ENCODE measurements at places on chromosomes 13 and 19.

- no peak for DNase-seq
Measured at GRCh38 chr19:30085394-30085793, 143.4 kb downstream of the URI1 start.

- DNase-seq: no peak
Measured at GRCh38 chr13:71828564-71828963, 38.4 kb downstream of the DACH1 start.

GRCh38 chr13:23670793-23671192 is 100.6 kb downstream of the TNFRSF19 start:
- DNase-seq: no peak

GRCh38 chr19:11722414-11722813 is 16.3 kb downstream of the ZNF823 start:
- no peak for DNase-seq

DNA sequence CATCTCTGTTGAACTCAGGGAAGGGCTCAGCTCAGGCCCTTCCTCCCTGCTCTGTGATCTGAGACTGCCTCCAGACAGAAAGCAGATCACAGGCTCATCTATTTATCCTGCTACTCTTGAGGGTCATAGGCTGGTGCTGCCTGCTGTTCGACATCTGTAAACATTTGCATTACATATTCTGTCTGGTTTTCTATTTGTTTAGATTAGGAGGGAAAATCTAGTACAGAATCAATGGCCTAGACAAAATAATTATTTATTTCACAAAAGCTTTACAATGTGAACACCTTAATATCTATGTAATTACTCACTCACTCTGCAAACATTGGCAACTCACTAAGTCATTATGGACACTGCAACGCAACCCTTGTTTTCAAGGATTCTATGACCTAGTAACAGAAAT is 43.0 kb downstream of the CEP89 start:
- no peak for DNase-seq

DNA sequence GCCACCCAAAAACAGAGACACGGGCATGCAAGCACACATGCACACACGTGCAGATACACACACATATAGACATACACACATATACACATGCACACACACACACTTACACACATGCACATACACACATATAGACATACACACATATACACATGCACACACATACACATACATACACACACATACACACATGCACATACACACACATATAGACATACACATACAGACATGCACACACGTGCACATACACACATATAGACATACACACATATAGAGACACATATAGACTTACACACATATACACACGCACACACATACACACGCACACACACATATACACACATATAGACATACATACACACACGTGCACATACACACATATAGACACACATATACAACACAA is 92.1 kb downstream of the GADD45B start:
- no peak for DNase-seq

DNA sequence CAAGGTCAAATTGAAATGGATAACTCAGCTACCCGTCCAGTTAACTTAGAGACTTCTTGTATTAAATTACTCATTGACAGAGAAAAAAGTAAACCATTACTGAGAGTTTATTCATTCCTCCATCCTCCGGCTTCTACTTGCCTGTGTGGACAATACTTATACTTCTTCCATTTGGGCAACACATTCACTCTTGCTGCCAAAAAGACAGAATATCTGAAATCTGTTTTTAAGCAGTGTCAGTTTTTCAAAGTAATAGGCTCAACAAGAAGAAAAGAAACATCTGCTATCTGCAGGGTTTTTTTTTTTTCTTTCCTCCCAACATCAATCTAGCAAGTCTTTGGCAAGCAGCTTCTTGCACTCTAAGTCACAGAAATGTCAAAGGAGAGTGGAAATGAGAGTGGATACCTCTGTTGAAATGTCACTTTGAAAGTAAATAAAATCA is 1142.8 kb downstream of the PCDH9 start:
- no peak for DNase-seq

GRCh38 chr13:29270271-29270985 is 325.1 kb downstream of the SLC7A1 start:
- DNase-seq: peak; percentile 4

DNA sequence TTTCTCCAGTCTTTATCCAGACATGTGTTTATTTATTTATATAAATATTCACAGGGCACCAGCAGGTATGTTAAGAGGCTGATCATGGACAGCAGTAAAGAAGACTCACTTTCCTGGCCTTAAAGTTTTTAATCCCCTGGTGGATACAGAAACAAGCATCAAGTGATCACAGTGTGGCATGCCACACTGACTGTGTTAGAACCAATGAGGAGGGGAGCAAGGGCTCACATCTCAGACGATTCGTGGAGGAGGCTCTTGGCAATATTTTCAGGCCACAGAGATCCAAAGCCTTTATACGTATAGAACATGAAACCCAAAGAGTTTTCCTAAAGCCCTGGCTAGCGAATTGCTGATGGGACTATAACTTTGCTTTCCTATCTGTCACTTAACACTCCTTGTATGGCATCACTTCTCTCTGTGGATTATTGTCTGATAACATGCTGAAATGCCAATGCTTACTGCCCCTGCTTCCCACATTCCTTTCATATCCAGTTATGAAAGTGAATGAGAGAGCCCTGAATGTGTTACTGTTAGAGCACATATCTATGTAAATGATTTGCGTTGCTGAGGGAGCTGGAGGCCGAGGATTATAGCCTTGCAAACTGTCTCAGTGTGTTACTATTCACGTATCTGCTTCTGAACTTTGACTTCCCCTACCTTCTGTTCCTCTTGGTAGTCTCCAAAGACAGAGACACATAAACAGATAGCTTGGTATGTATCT is 37.6 kb downstream of the POLR1D start:
- no peak for DNase-seq

DNA sequence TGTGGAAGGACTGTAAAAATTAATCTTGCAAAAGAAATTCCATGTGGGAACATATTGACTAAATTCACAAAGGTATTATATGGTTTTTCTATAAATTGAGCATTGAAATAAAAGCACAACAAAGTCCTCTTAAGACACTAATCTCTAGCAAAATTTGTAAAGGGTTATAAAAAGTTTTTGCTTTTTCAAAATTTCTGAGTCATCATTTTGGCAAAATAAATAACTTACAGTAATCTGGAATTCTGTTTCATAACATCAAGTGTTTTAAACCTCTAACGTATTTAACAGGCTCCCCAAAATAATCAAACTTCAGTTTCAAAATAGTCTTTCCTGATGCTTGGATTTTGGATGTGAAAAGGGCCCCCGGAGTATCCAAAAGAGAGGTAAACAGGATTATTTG is 26.0 kb downstream of the MED4 start:
- no peak for DNase-seq

DNA sequence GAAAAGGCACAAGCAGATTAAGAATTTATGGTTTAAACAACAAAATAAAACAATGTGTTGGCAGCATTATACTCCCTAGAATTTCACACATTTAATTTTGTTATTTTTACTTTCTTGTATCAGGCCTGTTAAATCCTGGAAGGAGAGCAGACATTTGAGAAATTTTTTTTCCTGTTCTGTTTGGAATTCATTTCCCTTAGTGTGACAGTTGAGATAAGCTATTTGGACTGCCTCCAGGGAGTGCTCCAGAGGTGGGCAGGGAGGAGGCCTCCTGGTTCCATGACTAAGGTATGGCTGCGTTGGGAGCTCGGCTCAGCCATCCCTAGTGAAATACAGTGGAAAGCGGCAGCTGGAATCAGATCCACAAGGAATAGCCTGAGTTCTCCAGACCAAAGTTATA is 185.7 kb downstream of the KCNRG start:
- no peak for DNase-seq

DNA sequence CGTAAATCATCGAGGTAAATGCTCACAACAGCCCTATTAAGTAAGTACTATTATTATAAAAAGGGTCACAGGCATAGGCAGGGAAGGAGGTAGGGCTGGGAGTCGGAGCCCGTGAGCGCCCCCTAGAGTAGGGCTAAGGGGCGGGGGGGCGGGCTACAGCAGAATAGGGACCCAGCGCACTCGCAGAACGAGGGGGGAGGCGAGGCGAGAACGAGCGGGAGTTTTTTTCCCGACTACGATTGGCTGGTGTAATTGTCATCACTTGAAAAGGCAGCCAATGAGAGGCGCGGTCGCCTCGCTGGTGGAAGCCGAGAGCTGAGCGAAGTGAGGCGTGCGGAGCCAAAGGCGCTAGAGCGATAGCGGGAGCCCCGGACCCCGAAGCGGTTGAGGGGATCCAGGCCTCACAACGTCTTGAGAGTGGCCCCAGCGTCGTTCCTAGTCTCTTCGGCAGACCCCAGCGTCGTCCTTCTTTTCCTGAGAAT is 24.2 kb downstream of the KEAP1 start:
- peak; percentile 63 for DNase-seq

GRCh38 chr13:106467427-106468122 is 67.9 kb downstream of the EFNB2 start:
- DNase-seq: no peak

GRCh38 chr13:40774672-40775071 is 3.7 kb upstream of the MRPS31 start:
- no peak for DNase-seq

DNA sequence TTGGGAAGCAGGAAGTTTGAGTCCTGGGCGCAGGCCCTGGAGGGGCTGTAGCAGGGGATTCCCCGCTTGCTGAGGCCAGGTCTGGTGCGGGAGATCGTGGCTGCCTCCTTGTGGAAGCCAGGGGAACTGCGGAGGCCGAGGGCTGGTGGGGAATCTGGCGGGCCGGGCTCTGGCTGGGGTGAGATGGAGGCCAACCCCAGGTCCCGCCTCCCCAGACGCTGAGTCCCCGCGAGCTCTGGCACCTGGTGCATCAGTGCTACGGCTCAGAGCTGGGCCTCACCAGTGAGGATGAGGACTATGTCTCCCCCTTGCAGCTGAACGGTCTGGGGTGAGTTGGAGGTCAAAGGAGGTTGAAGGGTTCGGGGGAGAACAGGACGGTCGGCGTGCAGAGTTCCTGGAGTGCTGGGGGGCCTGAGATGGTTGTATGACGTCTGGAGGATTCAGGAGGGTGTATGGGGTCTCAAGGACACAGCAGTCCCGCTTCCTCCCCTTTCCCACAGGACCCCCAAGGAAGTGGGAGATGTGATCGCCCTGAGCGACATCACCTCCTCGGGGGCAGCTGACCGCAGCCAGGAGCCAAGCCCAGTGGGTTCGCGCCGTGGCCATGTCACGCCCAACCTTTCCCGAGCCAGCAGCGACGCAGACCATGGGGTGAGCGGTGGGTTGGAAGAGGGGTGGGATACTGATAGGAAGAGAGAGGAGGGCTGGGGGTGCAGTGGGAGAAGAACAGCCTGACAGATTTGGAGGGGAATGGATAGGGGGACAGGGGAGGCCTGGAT is 13.1 kb downstream of the GRAMD1A start:
- DNase-seq: peak; percentile 64

Measured in activated gamma-delta T cell (primary cell).